D721Med (cell line): ENCODE measurements at places on chromosomes 5 and 9.

GRCh38 chr9:135085830-135086546, 1.5 kb upstream of the OLFM1 start:
- DNase-seq, result peak; percentile 71

DNA sequence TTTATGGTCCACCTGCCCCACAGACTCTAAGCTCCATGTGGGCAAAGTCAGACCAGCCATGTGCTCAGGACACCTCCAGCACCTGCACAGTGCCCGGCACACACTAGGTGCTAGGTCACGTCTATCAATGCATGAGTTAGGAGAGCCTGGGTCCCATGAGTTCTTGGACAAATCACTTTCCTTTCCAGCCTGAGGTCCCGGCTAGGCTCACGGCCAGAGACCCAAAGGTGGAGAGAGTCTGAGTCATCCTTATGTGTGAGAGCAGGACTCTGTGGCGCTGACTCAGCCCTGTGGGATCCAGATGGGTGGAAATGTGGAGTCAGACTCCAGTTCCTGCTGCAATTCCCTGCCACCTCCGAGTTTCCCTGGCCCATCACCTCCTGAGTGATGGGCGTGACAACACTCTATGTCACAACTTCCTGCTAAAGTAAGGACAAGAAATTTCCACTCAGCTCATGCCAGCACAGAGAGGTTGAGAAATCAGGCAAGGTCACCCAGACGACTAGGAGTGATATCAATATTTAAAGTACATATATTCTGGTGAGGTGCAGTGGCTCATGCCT, 2.5 kb upstream of the ST6GALNAC4 start:
- no peak for DNase-seq

DNA sequence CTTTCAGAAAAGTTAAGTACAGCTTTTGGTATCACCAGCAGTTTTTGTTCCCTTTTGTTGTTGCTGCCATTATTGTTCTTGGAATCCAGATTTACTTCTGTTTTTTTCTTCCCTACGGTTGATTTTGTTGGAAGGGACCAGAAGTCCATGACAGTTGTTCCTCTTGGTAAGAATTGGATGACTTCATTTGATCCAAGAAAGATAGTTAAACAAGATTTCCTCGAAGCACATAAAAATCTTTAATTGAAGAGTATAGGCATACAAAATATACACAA, 65.4 kb downstream of the CDC42SE2 start:
- no peak for DNase-seq

DNA sequence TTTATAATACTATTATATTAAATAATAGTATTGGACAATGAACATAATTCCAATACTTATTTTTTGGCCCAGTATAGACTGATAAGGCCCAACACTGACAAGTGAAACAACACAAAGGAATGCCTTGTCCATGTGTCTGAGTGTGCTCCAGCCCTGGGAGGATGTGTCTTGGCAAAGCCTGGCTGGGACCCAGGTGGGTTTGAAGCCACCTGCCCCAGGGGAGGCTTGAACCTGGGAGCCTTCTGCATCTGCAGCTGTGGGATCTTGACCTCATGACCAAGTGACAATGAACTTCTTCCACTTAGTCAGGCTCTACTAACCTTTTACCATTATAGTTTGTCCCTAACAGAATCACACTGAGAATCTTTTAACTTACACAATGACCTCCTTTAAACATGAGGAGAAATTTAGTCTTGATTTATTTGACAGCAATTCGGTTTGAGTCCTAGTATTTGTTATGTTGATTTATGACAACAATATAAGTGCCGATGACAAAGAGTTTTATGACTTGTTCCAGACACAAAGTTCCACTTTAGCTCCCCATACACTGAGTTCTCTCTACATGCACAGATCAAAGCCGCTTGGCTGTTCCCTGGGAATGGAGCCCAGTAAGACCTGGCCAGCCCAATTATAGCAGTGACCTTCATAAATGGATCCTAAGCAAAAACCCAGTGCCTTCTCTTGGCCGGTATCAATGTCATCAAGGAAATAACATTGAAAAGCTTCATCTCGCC, 294.5 kb downstream of the CTNND2 start:
- DNase-seq, result no peak

- DNase-seq, result no peak
Observed at GRCh38 chr5:82789095-82789494, 288.1 kb downstream of the TMEM167A start.

GRCh38 chr9:109100543-109101201, 19.1 kb downstream of the TMEM245 start:
- DNase-seq, result no peak

GRCh38 chr9:95206143-95206542, 111.4 kb downstream of the FANCC start:
- no peak for DNase-seq

GRCh38 chr5:132083071-132083678, 9.6 kb downstream of the CSF2 start:
- no peak for DNase-seq

DNA sequence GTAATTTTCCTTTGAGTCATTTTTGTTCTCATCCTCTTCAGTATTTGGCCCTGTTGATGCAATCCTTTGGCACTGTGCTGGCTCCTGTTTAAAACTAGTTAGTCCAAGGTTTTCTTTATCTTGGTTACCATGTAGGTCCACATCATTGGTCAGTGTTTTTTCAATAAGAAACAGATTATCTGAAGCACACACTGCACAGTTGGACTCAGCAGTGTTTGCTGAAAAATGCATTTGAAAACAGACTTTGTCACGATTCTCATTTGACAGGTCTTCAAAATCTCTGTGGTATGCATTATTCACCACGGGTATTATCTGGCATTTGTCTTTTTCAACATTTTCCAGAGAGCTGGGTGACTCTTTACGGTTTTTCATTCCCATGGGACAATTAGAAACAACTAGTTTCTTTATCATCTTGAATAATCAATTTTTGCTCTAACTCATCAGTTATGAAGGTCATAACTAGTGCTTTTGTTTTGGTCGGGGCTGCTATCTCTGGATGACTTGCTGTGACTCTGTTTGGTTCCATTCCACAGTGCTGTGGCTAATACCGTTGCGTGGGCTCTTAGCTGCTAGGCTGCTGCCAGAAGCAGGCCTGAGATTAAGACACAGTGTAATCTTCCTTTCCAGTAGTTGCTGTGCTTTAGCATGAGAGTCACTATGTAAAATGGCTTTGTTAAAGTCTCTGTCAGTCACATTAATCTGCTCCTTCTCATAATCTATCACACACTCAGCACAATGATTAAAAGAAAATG, 36.2 kb downstream of the NUDT12 start:
- no peak for DNase-seq

DNA sequence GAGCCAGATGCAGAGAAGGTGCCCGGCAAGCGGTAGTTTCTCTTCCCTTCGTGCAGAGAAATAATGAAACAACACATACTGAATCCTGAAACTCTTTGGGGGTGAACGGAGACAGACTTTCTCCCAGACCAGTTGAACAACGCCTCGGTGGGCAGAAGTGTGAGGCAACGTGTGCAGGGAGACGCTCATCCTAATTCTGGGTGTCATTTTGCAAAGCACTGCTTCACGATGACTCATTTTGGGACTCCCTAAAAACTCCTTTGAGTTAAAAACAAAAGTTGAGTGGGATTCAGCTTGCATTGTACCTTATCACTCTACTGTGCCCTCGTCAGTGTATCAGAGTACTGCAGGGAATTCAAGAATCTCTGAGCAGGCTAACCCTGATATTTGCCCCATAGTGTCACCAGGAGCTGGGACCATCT, 3.5 kb upstream of the NEK6 start:
- DNase-seq, result no peak

DNA sequence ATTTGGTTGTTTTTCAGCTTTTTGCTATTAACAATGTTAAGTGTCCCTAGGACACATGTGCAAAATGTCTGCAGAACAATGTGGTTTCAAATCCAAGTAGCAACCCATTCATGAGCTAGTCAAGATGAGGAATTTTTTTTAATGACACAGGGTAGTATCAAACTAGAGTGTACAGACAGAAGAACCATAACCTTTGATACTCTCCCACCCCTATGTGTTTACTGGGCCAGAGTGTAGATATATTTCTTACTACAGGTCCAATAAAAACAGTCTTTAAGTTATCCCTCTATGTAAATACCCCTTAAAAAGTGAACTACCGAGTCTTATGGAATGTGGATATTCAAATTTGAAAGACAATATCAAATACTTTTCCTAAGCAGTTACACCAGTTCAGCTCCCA, 45.6 kb downstream of the AUH start:
- DNase-seq, result no peak

GRCh38 chr5:109041317-109041716, 293.6 kb downstream of the FER start:
- DNase-seq, result no peak

DNA sequence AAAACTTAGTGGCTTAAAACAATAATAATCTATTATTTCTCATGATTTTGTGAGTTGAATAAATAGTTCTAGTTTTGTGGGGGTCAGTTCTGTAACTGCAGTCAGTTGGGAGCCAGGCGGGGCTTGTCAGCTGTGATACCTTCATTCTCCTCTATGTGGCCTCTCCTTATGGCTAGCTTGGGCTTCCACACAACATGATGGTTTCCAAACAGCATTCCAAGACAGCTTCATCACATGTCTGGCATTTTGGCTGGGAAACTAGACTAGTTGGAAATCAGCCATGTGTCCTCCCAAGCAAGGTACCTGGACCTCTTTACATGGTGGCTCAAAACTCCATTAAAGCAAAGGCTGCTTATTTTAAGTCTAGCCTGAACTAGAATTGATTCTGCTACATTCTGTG, 61.4 kb upstream of the RANBP3L start:
- no peak for DNase-seq

DNA sequence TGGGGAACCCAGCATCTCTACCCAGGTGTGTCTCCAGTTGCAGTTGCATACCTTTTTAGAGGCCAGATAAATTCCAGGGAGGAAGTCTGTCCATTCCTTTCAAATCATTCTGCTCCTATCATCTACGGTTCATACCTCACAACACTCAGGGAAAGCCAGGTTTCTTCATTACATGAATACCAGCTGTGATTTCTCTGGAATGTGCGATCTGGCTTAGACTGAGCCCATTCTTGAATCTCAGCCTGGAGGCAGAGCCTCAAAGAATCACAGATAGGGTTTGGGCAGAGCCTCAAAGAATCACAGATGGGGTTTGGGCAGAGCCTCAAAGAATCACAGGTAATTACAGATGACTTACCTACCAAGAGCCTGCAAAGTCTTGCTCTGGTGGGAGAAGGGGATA, 7.2 kb downstream of the P4HA2 start:
- DNase-seq, result no peak
